Effector CD4-positive, alpha-beta T cell (primary cell): ENCODE measurements at places on chromosomes 7 and 10.
A peak's percentile ranks its signal among the peaks of the same experiment; 100 is the strongest.

DNA sequence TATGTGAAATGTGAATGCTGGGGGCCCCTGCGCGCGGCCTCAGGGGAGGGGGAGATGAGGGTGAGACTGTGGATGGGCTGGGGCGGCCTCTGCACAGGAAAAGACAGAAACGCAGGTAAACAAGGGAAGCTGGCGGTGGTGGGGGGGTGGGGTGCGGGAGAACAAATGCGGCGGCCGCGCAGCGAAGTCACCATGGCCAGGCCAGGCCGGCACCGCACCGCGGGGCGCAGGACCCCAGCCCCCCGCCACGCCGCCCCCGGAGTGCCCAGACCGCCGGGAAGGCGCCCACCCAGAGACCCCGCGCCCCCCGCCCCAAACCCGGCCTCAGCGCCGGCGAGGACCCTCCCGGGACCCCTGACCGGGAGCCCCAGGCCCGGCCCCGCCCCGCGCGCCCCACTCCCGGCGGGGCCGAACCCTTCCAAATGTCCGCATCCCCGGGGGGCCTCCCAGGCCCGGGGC, 14.5 kb upstream of the DNAAF5 start:
- DNase-seq = no peak

GRCh38 chr7:68967598-68967997, 630.7 kb upstream of the AUTS2 start:
- DNase-seq = no peak

GRCh38 chr10:69957886-69958555, 94.6 kb upstream of the MACROH2A2 start:
- DNase-seq = no peak

- DNase-seq = no peak
Measured at GRCh38 chr7:26278770-26279169, 12.9 kb upstream of the SNX10 start.

- no peak for DNase-seq
Measured at GRCh38 chr7:123468303-123468702, 66.1 kb downstream of the IQUB start.

- no peak for DNase-seq
Measured at GRCh38 chr7:153408360-153409335, 643.5 kb upstream of the DPP6 start.

DNA sequence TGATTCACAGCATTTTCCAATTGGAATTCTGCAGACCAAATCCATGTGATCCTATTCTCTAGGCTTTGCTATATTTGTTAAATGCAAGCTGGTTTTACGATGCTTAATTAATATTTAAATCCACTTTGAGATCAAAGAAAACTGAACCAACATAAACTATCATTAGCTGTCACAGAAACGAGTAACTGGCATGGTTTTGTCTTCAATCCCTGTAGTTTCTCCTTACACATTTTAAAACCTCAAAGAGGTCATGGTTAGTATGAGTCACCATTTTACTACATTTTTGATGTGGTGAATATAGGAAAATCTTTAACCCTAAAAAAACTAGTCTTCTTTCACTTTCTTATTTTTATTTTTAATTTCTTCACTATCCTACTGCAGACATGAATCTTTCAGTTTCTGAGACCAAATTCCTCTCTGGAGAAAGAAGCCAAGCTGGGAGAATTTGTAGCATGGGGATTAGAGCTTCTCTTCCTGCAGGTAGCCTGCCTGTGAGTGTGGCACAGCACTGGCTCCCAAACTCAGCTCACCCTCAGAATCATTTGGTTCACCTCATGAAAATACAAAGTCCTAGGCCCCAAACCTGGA, 8.7 kb upstream of the LIPM start:
- no peak for DNase-seq

- DNase-seq = no peak
Measured at GRCh38 chr10:45660876-45661411, 11.6 kb downstream of the ZFAND4 start.

GRCh38 chr7:64733550-64734240, 60.5 kb upstream of the ZNF138 start:
- DNase-seq = no peak

- no peak for DNase-seq
Measured at GRCh38 chr10:96984541-96985131, 152.5 kb downstream of the LCOR start.

GRCh38 chr7:2937701-2938513, 93.8 kb upstream of the GNA12 start:
- DNase-seq = no peak

DNA sequence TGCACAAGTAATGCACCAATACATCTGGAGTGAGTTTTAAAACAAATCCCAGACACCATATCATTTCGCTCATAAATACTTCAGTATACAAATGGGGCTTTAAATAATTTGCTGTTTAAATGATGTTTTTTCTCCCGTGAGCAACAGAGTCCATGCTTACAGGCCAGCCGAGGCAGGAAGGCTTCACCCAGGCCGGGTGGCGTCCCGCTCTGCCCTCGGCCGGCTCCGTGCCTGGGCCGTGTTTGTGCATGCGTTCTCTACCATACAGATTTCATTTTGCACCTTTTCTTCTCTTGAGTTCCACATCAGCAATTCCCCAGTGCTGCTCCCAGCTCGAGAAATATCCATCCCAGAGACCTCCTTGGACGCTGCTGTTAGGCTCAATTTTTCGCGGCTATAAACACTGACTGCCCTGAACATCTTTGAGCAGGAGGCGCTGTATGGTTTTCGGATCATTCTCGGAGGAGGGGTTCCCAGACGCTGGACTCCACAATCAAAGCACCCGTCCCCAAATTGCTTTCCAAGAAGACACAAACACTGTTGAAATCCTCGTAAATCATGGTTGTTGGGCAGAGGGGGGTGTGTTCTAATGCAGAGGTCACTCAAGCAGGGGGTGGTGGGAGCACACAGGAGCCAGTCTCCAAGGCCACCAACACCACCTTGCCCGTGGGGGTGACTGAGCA, 91.6 kb downstream of the MICALL2 start:
- no peak for DNase-seq

- DNase-seq = no peak
Measured at GRCh38 chr7:141585592-141586510, 34.6 kb downstream of the AGK start.

GRCh38 chr7:12770227-12770975, 83.0 kb downstream of the ARL4A start:
- no peak for DNase-seq

DNA sequence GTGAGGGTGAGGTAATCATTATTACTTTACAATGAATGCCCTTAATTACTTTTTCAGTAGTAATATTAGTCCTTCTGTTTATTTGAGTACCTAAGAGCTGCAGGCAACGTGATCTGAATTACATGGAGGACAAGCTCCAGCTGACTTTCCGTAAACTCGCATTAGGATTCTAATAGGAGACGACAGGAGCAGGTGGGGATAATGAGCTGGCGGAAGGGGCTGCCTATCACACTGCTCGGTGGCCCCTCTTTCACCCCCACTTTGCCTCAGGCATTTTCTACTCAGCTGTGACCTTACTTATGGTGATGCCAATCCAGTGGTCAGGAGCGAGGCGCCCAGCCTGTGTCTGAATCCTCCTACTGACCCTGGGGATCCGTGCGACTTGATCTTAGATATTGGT, at the start of gene C7orf33:
Gene C7orf33 (plus strand): TSS at position 296 of the 400 bp plus-strand sequence. CDS start 160 bp downstream, outside the sequence.
- DNase-seq = no peak

DNA sequence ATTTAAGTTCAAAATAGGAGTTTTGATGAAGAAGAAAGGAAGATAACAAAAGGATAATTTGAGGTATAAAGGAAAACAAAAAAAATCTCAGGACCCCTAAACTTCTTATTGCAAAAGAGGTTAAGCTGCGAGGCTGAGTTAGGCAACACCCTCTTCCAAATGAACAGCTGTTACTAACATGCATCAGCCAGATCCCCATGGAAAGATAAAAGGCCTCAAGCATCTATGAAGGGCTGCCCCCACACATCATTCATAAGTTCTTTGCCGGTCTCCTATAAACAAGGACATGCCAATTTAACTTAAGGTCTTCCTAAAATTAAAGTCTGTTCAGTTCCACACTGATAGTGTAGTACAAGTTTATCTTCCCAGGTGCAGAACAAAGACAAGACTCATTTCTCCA, 75.8 kb upstream of the IMMP2L start:
- DNase-seq = no peak

DNA sequence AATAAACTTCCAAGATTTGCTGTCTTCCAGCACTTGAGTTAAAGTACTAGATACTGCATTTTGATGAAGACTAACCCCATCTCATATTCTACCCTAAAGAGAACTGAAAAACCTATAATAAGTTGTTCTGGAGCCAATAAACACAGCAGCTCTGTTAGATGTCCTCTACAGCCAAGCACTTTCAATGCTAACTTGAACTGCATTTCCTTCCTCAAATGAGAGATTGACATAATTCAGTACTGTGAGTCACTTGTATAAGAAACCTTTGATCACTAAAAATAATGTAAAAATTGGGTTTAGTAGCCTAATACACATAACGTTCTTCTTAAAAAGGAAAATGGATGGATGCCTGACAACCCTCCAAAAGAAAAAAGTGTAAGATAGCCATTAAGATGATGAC, 81.3 kb downstream of the ITGB8 start:
- no peak for DNase-seq

GRCh38 chr7:256461-256940, 33.5 kb upstream of the FOXL3 start:
- DNase-seq = no peak

- no peak for DNase-seq
Measured at GRCh38 chr10:73635781-73636180, 5.5 kb downstream of the MYOZ1 start.

- no peak for DNase-seq
Measured at GRCh38 chr10:112807013-112807412, 143.0 kb upstream of the TCF7L2 start.

- peak; percentile 64 for DNase-seq
Measured at GRCh38 chr7:92833766-92834506, 2.4 kb downstream of the CDK6 start.

GRCh38 chr7:52764492-52765169, 270.8 kb upstream of the POM121L12 start:
- DNase-seq = no peak

- DNase-seq = no peak
Measured at GRCh38 chr7:36128448-36129047, 24.5 kb upstream of the EEPD1 start.

DNA sequence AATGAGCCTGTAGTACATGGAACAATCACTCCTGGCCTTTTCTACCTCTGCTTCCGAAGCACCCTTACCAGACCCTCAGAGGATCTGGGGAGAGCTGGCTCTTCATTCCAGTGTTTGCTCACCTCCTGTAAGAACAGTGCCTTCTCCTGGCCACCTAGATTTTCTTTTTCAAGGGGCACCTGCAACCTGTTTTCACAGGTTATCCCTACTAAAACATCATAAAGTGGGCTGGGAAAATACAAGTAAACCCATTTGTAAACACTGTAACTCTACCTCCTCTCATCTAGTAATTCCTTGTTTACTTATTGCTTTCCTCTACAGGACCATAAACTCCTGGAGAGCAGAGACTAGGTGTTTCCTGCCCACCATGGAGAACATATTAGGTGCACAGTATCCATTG, 1.1 kb downstream of the PIK3AP1 start:
- DNase-seq = no peak

- no peak for DNase-seq
Measured at GRCh38 chr7:148905093-148905666, 21.1 kb upstream of the EZH2 start.

DNA sequence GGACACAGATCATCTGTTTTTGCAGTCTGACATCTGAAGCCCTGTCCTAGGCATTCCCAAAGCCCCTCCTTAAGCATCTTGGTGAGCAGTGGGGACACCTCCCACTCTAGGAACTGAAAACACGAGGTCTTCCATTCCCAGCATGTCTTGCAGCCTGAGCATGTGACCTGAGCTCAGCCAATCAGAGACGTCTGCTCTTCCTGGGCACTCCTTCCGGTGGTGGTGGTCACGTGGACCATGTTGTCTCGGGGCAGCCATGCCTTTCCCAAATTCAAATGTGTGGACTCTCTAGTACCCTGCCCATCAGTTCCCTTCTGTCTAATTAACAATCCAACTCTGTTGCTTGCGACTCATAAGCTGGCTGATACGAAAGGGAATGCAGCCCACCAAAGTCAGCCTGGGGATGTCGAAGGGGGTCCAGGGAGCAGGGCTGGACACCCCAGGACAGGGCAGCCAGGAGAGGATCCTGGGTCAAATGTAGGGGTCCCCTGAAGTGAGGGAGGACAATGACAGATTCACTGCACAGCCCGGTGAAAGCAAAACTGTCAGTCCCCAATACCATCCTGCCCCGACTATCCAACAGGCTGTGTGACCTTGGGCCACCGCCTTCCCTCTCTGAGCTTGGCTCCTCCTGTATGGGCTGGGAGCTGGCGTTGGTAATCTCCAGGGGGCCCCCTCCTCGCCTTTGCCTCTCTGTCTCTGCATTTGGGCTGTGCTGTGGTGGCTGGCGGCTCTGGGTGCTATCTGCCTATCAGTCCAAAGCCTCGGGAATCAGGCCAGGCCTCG, 57.4 kb upstream of the BAIAP2L1 start:
- no peak for DNase-seq

DNA sequence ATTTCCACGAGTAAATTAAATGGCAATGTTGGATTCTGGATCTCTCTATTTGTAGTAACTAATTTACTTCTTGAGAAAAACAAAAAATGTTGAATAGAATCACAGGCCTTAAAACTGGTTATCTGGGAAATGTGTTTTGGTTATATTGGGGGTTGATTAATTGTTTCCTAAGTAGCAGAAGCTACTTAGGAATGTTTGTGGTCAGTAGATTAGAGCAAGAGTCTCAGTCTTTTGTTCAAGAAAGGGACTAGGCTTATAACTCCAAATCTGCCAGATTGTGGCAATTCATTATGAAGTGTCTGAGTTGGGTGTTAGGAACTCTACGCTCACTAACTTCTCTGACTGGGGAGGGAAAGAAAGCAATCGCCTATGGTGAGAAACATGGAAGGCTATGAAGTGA, 244.3 kb upstream of the PHYHIPL start:
- DNase-seq = no peak

DNA sequence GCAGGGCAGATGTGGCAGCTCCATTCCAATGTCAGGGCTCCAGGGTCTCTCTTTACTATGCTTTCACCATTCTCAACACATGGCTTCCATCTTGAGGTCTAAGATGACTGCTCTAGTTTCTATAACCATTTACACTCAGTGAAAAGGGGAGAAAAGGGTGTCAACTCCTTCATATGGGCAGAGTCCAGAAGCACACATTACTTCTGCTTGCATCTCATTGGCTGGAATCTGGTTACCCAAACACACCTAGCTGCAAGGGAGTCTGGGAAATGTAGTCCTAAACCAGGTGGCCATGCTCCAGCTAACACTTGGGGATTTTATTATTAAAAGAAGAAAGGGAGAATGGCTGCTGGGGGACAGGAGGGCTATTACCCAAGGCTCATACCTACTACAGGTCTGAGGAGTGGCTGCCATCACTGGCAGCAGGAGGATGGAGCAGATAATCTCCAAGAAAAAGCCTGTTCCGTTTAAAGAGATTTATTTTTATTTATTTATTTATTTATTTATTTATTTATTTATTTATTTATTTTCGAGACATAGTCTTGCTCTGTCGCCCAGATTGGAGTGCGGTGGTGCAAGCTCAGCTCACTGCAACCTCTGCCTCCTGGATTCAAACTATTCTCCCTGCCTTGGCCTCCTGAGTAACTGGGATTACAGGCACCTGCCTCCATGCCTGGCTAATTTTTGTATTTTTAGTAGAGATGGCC, 29.1 kb upstream of the LBX1 start:
- DNase-seq = no peak

- DNase-seq = no peak
Measured at GRCh38 chr10:17923728-17924127, 28.0 kb upstream of the SLC39A12 start.
